Fibroblast of skin of right quadriceps (primary cell): ENCODE measurements at places on chromosomes 2 and 18.
A peak's percentile ranks its signal among the peaks of the same experiment; 100 is the strongest.

DNA sequence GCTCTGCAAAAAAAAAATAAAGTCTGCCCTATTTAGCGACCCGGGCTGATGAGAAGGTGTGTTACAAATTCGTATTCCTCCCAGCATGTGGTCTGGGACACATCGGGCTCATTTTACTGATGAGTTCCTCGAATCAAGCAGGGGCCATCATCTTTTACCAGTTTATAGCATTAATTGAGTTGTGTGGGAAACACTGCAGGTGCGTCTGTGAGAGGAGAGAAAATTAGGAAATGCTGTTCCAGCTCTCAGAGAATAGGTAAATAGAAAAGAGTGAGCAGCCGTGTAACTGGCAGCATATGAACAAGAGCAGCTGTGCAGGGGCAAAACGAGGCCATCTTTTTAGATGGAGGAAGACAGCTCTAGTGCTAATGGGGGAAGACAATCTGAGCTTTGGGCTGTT is 216.7 kb downstream of the SETBP1 start:
- DNase-seq: no peak

- DNase-seq: no peak
Observed at GRCh38 chr2:112065486-112065885, 10.4 kb downstream of the TMEM87B start.

- no peak for DNase-seq
Observed at GRCh38 chr2:225602205-225602604, 202.7 kb downstream of the NYAP2 start.

GRCh38 chr2:74003494-74004211 is 18.9 kb downstream of the TET3 start:
- peak; percentile 89 for DNase-seq

- no peak for DNase-seq
Observed at GRCh38 chr18:10755855-10756254, 230.0 kb downstream of the NAPG start.

DNA sequence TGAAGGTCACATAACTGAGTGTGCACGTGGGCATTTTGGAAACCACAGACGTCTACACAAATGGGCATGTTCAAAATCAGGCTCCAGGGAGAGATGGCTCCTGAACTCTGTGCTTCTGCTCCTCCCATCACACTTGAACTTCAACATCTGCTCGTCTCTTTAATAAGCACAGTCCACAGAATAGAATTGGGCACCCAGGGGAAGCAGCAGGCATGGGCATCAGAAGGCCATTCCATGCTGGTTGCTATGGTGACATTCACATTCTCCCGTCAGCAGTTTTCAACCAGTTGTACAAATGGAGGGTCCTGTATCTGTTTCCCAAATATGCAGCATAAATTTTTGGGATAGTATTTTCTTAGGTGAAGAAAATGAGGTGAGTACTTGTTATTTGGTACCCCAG is 183.7 kb upstream of the COPS8 start:
- no peak for DNase-seq

- DNase-seq: peak; percentile 3
Observed at GRCh38 chr2:124131276-124131675, 106.2 kb downstream of the CNTNAP5 start.

DNA sequence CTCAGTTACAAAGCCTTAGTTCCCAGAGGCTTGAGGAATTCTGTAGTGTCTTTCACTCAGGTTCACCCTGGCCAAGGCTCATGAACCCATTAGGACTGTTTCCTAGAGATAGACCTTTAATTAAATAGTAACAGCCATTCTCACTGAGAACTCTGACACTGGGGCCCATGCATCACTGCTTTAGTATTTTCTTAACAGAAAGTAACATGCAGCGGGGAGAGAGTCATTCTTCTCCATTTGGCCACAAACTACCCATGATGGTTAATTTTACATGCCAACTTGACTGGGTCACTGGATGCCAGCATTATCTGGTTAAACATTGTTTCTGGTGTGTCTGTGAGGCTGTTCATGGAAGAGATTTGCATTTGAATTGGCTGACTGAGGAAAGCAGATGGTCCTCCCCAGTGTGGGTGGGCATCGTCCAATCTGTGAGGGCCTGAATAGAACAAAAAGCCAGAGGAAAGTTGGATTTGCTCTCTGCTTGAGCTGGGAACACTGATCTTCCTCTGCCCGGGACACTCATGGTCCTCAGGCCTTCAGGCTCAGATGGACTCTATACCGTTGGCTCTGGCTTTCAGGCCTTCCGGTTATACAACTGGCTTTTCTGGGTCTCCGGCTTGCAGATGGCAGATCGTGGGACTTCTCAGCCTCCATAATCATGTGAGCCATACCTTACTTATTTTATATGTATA is 5.6 kb upstream of the CPLX4 start:
- DNase-seq: peak; percentile 27

DNA sequence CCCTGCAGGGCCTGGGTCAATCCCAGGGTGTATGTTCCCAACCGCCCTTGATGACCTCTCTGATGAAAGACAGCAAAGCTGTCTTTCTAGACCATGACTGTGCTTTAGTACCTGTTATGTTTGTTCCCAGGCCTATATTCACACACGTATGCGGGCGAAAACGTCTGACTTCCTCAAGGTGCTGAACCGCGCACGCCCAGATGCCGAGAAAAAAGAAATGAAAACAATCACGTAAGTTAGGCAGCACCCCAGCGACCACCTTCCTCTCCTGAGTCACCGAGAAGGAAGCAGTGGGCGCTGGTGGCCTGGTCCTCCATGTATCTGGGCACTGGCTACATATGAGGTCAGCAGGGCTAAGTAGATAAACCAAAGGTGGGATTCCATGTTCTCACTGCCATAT is 11.1 kb upstream of the GPBAR1 start:
- DNase-seq: no peak

GRCh38 chr2:54570925-54571694 is 115.0 kb downstream of the SPTBN1 start:
- DNase-seq: peak; percentile 93

DNA sequence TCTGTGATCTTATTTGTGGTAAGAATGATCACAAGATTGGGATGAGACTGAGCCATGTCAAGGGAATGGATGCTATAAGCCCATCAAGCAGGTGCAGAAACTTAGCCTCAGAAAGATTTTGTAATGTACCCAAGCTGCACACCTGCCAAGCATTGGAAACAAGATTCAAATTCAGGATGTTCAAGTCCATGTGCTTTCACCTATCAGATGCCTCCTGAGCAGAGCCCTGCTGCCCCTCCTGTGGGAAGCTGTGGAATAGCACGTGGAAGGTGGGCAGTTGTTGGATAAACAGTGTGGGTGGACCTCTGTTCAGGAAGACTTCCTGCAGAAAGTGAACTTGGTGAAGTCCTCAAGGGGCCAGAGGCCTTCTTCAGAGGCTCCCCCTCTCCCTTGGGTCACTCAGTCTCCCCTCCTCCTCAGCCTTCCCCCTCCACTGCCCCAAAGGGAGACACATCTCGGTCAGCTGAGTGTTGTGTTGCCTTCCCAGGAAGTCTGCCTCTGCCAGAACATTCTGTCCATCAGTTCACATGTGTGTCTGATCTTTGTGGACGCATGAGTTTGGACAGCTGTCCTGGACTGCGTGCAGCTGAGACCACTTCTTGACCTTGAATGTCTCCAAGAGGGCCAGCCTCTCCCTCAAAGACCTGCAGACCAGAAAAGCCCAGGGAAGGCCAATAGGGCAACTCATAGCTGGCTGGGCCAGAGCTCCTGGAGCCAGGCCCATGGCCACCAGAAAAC is 186.1 kb downstream of the INHBB start:
- DNase-seq: no peak

DNA sequence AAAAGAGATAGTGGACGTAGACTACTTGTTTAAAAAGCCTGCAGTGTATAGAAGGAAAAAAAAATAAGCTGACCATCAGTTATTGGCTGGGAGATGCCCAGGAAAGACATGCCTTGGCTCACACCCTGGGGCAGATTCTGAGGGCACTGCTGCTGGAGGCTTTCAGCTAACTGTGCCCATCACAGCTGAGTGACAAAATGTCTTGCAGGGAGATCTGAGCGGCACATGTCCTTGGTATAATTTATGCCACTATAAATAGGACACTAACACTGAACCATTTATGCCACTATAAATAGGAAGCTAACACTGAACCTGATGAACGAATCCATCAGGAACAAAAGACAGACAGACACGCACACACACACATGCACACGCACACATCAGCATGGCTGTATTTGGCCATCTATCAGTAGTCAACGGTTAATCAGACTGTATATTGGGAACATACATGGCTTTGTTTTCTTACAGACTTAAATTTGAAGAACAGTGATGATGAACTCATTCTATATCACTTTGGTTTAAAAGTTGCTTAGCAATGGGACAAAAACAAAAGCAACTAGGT is 68.2 kb upstream of the NOSTRIN start:
- DNase-seq: no peak

GRCh38 chr2:128603411-128603924 is 284.8 kb upstream of the HS6ST1 start:
- DNase-seq: no peak

DNA sequence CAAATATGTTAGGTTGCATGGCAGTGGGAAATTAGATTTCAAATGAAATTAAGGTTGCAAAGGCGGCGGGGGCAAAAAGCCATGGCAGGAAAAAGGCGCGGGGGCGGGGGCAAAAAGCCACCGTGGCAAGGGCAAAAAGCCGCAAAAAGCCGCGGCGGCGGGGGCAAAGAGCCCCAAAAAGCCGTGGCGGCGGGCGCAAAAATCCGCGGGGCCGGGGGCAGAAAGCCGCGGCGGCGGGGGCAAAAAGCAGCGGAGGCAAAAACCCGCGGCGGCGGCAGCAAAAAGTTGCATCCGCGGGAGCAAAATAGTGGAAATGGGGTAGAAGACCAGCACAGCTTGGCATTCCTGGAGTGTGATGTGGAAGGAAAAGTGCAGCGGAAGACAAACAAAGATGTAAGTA is 417.1 kb downstream of the ANKRD30B start:
- no peak for DNase-seq

DNA sequence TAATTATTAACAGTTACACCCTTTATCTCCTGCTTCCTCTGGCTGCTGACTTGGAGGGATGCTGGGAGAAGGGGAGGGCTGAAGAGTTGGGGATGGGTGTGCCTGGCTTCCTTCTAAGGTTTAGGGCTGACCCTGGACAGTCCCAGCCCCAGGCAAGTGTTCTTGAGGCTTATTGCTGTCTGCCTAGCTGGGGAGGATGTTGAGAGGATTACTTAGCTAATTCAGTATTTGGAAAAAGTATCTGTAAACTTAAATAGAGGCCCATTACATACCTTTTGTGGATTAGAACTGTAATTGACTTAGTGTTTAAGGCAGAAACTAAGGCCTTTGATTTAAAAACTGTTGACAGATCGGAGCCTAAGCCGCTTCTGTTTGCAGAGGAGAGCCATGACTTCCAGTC is 67.6 kb downstream of the AGAP1 start:
- peak; percentile 22 for DNase-seq

- peak; percentile 68 for DNase-seq
Observed at GRCh38 chr2:190123956-190124355, 61.4 kb upstream of the MSTN start.

DNA sequence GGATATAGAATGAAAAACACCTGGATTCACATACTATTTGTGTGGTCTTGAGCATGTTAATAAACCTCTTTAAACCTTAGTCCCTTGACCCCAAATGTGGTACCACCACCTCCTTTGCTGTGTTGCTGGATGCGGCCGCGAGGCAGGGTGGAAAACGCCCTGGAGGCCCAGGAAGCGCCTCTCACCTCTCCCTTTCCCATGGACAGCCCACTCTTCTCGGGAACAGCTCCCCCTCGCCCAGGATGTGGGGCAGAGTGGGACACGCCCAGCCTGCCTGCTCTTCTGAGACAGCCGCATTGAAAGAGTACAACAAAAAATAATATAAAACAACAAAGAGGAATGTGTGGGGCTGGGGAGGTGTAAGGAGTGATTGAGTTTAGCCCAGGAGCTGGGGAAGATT is 549.0 kb upstream of the ID2 start:
- DNase-seq: no peak

DNA sequence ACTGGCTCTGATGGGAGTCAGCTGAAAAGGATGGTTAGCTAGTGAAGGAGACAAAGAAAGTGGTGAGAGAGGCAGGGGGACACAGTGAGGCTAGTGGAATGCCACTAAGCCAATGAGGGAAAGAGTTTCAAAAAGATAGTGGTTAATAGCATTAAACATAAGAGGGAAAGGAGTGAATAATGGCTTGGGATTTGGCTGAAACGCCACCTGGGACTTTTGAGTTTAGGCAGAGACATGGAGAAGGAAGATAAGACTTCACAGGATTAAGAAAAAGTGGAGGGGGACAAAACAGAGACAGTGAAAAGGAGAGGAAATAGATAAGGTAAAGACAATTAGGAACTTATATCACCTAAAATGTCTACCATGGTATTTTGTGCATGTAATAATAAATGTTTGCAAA is 6.9 kb downstream of the CD28 start:
- DNase-seq: no peak

- no peak for DNase-seq
Observed at GRCh38 chr18:75745147-75745546, 317.6 kb upstream of the SMIM21 start.

GRCh38 chr2:50143822-50144575 is 887.9 kb downstream of the NRXN1 start:
- DNase-seq: peak; percentile 55

DNA sequence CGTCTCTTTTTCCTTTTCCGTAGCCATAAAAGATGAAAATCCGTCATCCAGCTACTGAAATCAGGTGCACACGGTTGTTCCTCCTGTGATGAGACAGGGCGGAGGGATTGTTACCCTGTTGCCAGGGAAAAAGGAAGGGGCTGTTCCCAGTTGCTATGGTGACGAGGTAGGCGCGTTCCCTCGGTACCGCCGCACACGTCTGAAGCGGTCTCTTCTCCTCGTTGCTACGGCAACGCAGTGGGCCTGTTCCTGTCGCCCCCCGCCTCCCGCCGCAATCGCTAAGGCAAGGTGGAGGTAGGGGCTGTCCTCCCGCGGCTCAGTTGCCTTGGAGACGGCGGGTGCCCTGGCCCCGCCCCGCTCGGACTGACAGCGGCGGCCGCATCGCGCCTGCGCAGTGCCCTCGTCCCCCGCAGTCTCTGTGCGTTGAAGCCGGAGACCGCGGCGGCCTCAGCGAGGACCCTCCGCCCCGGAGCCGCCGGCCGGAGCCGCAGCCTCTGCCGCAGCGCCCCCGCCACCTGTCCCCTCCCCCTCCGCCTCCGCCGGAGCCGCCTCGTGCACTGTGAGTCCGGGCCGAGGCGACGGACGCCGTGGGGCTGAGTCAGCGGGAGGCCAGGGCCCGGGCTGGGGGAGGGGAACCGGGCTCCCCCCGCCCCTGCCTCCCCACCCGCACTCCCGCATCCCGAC is at the start of gene MAPRE3:
Gene MAPRE3 (plus strand): TSS at position 394 of the 684 bp plus-strand sequence. CDS start 51,582 bp downstream, outside the sequence.
- peak; percentile 50 for DNase-seq

DNA sequence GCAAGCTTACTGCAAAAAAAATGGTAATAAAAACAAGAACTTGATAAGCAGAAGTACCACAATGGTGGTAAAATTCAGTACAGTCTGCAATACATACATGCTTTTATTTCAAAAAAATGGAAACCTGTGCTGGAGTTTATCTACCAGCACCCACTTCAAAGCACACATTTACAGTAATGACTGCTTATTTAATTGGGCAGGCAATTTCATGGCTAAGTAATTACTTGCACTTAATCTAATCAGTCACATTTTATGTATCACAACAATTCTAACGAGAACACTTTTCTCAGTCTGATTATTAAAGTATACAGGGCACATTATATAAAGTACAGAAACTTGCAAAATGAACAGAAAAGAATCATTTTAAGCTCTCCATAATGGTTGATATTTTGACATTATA is 5.2 kb downstream of the APCDD1 start:
- no peak for DNase-seq
